ENCODE measurements at places on chromosomes 5 and 9.

DNA sequence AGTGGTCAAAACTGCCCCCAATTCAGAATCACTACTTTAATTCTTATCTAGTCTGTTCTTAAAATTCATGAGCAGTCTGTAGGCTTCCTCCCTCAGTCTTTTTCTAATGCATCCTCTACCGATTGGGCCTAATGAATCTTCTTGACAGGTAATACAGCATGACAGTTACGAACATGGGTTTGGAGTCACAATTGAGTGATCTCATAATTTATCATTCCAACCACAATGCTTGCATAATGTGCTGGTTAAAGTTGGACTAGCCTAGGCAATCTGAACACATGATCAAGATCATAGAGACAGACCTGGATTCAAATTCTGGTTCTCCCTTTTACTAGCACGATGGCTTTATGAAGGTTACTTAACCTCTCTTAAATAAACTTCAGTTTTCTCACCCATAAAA is 33.1 kb upstream of the SETD9 start:
- DNase-seq = no peak

- no peak for DNase-seq
Observed at GRCh38 chr5:135218486-135218755, 180.6 kb downstream of the MACROH2A1 start.

DNA sequence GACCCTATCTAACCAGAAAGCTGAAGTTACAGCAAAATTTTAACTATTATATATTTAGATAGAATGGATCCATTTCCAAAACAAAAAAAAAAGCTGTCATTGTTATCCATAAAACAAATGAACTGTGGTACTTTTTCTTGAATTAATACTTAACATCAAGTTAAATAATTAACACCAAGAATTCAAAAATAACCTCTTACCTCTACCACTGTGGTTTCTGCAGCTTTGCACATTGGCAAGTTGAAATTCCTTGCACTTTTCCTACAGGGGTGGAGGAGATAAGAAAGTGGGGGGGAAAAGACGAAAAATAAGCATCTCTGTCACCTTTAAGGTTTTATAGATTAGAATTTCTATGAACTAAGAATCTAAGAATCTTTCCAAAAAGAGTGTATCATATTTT is 30.0 kb downstream of the OXCT1 start:
- no peak for DNase-seq

GRCh38 chr5:96741106-96741505 is 66.6 kb downstream of the ERAP1 start:
- DNase-seq = no peak

DNA sequence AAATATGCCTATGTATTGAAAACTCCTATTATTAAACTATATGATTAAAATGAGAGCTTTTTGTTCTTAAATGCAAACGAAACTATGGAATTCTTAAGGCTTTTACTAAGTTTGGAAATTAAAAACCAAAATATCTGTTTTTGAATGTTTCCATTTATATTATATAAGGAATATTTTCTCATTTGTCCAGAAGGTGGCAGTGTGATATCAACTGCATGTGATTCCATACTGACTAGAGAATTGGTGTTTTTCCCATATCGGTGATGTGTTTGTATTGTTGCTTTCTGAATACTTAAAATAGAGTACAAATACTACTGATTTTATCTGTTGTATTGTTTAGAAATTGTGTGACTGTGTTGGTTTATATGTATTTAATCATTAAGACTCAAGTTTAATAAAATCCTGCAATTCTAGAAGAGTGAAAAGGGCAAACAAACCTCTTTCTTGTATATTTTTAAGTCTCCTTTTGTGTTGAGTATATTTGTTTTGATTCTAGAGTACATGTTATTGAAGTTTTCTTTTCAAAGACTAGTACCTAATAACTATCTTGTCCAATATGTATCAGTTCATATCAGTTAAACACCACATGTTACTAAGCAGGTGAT is 320.8 kb downstream of the CCDC171 start:
- no peak for DNase-seq

DNA sequence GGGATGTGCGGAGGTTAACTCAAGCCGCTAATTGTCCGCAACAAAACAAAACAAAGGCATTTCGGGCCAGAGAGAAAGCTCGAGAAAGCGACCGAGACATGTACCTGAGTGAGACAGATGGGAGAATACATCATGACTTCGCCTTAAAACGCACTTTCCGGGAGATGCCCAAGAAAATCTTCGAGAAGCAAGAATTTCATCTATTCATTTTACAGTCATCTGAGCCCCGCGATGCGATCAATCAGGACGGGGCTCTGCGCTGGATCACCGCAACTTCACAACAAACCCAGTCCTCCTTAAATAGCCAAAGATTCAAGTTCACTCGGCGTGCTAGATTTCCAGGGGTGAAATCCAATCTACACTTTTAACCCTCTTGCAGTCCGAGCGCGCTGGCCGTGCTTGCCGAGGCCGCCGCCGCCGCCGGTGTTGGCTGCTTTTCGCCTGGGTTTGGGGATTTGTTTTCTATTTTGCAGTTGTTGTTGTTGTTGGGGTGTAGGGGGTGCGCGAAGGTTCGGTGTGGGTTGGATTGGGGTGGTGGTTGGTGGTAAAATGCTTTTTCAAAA is 482 bp downstream of the NFIB start:
- no peak for DNase-seq

DNA sequence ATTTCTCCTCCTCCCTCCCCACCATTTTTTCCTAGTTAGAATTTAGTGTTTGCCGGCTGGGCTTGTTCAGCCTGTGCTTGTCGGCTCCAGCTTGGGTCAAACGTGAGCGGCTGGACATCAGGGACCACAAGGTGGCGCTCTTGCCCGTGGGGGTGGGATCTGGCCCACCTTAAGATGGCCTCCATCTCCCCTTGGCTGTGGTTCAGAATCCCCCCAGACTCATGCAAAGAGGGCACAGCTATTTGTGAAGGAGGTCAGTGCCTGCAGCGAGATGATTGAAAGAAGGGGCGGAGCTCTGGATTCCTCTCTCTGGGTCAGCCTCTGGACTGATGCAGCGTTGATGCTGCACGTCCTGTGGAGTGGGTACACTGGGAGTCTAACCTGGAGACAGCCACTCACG is 283.3 kb upstream of the TUT7 start:
- no peak for DNase-seq

- DNase-seq = no peak
Observed at GRCh38 chr5:538801-539468, 14.7 kb upstream of the SLC9A3 start.

DNA sequence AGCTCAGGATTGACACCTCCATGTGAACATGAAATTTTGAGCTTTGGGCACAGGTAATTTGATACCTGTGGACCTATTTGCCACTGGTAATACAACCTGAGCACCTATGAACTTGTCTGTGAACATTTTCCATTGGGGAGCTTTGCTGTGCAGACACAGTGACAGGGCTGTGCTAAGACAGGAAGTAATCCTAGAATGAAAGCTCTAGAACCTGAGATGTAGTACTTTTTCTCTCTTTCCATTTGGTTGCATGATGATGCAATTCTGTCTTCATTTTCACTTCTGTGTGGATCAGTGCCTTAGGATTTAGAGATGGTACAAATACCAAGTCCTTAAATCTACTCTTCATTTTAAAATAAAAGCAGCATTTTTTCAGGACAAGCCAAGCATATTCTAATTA is 216.9 kb downstream of the NR3C1 start:
- DNase-seq = no peak

- no peak for DNase-seq
Observed at GRCh38 chr5:150542933-150543445, 35.1 kb downstream of the NDST1 start.

GRCh38 chr5:122713041-122713440 is 61.8 kb upstream of the SNX2 start:
- no peak for DNase-seq

DNA sequence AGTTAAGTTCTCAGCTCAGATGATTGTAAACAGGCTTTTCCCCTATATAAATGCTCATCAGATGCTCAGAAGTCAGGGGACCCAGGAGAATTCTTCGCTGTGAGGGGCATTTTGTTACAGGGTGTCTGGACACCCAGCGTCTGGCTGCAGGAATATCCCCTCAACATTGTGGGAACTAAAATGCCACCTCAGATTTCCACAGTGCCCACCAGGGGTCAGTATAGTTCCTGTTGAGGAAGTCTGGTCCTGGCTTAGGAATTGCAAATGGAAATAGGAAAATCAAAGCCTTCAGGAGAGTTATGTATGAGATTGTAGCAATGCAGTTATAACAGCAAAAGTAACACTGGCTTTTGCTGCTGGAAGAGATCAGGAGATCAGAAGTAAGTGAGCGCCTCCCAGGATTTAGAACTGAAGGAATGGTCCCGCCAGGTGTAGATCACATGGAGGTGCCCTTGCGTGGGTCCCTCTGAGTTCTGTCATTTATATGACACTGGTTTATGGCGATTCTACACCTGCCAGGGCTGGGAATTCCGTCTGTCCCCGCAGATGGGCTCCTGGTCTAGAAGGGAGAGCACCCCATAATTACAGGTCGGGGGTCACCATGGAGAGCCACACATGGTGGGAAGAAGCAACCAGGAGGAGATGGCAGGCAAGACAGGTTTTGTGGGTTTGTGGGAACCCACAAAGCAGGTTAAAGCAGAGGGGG is 47.1 kb upstream of the CTSL start:
- no peak for DNase-seq

DNA sequence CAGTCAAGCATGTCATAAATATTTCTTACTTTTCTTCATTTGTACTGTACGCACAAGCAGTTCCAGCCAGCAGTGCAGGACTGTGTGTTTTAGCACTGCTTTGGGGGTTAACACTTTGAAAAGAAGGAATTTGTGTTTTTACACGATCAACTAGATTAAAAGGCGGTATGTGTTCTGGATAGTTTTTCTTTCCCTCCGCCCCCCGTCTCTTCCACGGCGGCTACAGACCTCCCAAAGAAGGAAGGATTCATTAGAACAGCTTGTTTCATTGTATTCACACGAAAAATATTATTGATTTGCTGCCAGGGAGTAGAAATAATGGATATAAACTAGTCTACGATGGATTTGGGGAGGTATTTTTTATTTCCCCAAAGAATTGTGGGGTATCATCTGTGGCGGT is 336.8 kb upstream of the RFX3 start:
- no peak for DNase-seq

GRCh38 chr5:150593593-150593992 is 46.9 kb upstream of the SYNPO start:
- no peak for DNase-seq

GRCh38 chr9:108671794-108672193 is 184.0 kb downstream of the ACTL7B start:
- DNase-seq = no peak

DNA sequence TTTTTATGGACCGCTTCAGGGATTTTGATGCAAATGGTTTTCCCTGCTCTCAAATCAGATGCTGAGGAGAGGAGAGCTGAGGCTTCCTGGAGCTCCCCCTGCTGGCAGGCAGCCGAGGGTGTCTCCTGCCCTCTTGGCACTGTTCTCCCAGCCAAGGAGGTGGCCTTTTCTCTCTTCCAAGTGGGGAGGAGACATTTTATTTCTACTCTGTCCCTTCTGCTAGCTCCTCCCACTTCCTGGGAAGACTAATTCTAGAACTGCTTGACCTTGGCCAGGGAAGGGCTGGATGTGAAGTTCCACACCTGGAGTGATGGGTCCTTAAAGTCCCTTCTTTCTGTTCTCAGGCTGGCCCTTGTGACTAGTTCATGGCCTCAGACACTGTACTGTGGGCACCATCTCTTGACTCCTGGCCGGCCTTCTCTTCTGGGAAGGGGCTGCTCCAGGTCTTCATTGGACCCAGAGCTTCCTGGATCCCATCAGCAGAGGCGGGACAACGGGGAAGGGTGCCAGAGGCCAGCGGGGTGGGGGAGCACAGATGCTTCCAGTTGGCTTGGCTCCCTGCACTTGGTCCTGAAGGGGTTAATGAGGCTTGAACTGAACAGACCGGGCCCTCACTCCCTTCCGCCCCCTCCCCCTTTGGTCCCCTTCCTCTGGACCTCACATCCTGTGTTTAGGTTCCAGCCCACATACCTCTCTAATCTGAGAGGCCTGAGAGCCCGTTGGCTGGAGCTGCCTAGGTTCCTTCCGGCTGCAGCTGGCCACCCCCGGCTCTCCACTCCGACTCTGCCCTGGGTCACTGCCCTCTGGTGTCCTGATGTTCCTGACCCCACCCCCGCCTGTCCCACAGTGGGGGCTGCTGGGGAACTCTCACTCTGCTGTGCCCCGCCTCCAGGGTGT is 32.1 kb downstream of the PTPA start:
- DNase-seq = peak; percentile 34

DNA sequence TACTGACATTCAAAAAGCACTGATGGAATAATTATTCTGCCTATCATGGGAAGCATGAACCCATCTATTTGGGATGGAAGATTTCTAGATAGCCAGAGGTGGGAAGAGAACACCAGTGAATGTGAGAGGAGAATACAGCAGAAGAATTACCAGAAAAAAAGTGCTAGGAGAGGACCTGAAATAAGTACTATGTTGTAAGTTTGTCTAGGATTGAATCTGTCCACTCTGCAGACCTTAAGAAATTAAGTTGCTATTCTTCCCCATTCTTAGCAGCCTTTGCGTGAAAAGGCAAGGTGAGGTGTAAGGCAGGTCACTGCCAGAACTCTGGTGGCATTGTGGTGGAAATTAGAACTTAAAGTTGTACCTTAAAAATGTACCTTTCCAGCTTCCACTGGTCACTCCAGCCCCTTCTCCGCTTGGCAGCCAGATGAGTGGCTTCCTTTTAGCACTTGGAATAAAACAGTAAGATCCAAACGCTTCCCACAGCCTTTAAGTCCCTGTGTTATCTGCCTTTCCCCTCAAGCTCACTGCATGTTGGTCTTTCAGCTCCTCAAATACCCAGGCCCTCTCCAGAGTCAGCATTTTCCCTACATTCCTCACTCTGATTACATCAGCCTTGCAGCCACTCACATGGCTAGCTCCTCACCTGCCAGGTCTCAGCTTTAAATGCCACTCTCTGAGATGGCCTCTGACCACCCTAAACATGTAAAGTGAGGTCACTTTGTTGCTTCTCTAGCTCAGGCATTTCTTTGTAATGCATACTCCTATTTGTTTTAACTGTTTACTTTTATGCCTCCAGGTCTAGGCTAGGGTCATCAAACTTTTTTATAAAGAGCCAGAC is 253.0 kb downstream of the EPB41L4A start:
- DNase-seq = no peak

DNA sequence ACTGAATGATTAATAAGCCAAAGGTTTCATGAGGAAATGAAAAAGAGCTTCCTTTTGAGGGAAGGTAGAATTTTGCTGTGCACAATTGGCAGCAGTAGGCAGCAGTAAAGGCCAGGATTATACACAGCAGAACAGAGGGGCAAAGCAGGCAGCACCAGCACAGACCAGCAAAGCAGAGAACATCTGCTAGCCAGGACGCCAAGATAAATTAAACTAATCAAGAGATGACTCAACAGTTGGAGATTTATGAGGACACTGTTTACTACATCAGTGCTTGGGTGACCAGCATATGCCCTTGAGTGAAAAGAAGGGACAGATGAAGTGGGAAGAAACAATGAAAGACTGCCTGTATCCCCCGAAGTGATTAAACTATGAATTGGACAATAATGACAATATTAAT is 871.4 kb upstream of the CDH10 start:
- no peak for DNase-seq

DNA sequence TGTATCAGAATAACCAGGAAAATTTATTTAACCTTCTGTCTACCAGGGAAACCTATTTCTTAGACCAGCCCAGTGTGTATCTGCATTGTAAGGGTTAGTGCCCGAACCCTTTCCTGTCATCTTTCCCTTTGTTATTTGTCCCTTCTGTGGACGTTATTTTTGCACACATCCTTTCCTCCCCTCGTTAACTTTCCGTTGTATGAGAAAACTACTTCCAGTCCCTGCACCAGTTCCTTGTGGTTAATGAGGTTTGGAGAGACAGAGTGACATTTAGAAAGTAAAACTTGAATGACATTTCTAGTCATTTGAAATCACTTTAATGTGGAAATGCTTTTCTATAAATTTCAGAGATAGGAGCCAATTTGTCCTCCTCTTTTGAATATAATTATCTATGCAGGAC is 4.3 kb upstream of the IFNB1 start:
- no peak for DNase-seq

All from NK-92 treated with Interleukin-12 subunit alpha and Interleukin-12 subunit beta, amount 100 ng/mL, for 24 hours (cell line).